ENCODE measurements at places on chromosomes 6 and 20.

GRCh38 chr20:4956200-4956810 lies 45.0 kb downstream of the SLC23A2 start:
- peak; percentile 58 for DNase-seq

GRCh38 chr6:51854876-51855275 lies 232.5 kb downstream of the PKHD1 start:
- DNase-seq, result no peak

GRCh38 chr6:16733085-16733484 lies 28.2 kb downstream of the ATXN1 start:
- DNase-seq, result no peak

DNA sequence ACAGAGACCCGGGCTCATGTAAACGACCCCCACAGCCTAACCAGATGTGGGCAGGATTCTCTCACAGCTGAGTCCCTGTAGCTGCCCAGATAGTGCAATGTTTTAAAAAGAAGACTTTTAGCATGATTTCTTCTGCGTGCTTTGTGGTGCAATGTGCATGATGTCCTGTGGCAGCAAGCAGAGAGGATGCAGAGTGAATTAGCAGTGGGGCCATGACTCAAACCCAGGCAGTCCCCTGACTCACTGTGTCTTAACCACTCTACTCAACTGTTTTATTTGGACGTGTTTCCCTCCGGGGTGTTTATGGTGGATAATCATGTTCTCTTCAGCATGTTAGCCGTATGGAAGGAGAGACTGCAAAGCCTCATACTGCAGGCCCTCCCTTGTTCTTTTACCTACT lies 247.9 kb downstream of the SLC24A3 start:
- no peak for DNase-seq

- no peak for DNase-seq
Measured at GRCh38 chr6:55524441-55524840, 54.6 kb downstream of the HMGCLL1 start.

DNA sequence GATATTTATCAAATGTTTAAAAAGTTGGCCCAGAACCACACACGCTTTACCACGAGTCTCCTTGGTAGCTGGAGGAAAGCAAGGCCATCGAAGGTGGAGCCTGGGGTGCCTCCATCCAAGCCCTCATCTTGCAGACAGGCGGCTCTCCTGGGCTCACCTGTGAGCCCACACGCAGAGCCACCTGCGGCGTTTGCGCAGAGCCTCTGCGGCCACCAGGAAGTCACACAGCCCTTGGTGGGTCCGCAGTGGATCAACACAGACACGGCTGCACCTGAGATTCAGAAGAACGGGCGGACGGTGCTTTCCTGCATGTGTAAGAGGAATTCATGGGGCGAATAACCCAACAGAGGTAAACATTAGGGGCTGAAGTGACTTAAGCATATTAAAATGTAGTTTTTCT lies 24.5 kb upstream of the SMOC2 start:
- DNase-seq, result no peak
